Substantia nigra (tissue), 51 donors: ENCODE measurements at places on chromosomes 16 and 17.

DNA sequence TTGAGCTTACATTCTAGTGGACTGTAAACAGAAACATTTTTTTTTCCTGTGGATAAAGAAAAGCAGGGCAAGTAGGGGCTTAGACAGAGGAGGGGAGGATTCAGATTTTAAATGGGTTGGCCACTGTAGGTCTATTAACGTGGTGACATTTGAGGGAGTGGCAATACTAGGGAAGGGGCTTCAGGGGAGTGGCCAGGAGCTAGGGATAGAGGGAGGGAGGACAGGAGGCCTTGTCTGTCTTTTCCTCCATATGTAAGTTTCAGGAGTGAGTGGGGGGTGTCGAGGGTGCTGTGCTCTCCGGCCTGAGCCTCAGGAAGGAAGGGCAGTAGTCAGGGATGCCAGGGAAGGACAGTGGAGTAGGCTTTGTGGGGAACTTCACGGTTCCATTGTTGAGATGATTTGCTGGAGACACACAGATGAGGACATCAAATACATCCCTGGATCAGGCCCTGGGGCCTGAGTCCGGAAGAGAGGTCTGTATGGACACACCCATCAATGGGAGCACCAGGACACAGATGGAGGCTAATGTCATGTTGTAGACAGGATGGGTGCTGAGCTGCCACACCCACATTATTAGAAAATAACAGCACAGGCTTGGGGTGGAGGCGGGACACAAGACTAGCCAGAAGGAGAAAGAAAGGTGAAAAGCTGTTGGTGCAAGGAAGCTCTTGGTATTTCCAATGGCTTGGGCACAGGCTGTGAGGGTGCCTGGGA lies 6.5 kb upstream of the HBM start:
- DNase-seq: no peak

GRCh38 chr17:3557768-3558583 lies at the start of gene TRPV3:
TRPV3 (minus strand) TSS chr17:3557812; CDS start chr17:3554850, 2,962 bp downstream.
- no peak for DNase-seq

- DNase-seq: no peak
These were observed 16.2 kb upstream of the PSMD7 start for GRCh38 chr16:74280448-74280847.

DNA sequence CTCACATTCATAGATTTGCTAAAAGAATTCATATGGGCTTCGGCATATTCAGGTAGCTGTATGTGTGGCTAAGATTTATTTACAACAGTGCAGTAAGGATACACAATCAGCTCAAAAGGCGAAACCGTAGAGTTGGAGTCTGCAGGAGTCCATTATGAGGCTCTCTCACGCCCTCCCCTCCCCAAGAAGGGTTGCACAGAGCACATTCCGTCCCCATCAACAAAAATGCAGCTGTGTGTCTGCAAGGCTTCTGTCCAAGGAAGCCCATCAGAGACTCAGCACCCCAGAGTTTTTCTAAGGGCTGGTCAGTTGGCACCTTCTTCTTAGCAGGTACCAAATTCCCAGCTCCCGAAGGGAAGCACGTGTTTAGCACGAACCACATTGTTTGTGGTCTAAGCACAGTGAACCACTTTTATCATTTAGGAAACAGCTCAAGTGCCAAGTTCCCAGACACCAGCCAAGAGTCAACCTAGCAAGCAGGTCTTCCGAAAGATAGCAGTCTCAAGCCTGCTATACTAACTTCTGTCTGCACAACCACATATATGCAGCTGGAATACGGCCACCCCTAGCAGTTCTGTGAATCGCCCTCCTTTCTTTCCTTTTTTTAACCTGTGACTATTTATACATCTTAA lies 28.5 kb upstream of the MEAK7 start:
- no peak for DNase-seq

GRCh38 chr16:6335072-6335471 lies 997.6 kb upstream of the RBFOX1 start:
- no peak for DNase-seq
